ENCODE measurements at places on chromosomes 1 and 21.

GRCh38 chr1:154157520-154158306 lies 2.8 kb upstream of the NUP210L start:
- peak; percentile 54 for DNase-seq

DNA sequence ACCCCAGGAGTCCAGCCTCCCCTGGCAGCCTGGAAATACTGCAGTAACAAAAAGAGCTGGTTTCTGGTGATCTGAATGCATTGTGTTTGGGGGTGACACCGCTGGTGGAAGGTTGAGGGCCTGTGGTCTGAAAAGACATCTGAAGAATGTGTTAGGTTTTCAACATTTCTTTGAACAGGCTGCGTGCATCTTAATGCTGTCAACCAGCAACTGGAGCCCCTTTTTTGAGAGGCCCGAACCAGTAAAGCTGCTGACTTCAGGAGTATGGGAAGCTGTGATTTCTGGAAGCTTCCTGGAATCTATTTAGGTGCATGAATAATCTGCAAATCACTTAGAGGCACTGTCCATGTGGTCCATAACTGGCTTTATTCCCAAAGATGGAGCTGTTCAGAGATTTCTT lies 17.0 kb downstream of the ATP5PO start:
- no peak for DNase-seq

- no peak for DNase-seq
Observed at GRCh38 chr1:244341455-244342450, 110.0 kb downstream of the ADSS2 start.

- no peak for DNase-seq
Observed at GRCh38 chr21:14271641-14272040, 55.7 kb downstream of the RBM11 start.

GRCh38 chr1:159146980-159147379 lies 24.4 kb upstream of the CADM3 start:
- no peak for DNase-seq

GRCh38 chr1:147669469-147670318 lies 630 bp downstream of the ACP6 start:
- peak; percentile 33 for DNase-seq

GRCh38 chr1:185368313-185368855 lies 51.3 kb upstream of the IVNS1ABP start:
- no peak for DNase-seq

GRCh38 chr1:110390096-110390495 lies 730 bp downstream of the SLC16A4 start:
- no peak for DNase-seq

DNA sequence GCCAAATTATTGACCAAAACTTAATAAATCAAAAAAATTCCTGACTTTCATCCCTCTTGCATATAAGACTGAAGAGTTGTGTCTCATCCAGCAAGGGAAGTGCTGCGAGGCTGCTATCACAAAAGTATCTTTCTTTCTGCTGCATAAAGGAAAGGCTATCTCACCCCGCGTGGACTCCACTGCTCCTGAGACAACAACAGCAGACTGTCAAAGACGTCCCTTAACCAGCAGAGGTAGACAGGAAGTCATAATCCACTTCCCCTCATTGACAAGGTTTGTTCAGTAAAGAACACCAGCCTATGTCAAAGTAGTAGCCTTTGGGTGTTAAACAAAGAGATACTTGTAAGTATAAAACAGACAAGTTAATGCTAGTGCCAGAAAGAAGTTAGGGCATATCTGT lies 29.4 kb downstream of the VPS26C start:
- DNase-seq: no peak

GRCh38 chr1:156508955-156509234 lies 8.3 kb upstream of the MEF2D start:
- no peak for DNase-seq

DNA sequence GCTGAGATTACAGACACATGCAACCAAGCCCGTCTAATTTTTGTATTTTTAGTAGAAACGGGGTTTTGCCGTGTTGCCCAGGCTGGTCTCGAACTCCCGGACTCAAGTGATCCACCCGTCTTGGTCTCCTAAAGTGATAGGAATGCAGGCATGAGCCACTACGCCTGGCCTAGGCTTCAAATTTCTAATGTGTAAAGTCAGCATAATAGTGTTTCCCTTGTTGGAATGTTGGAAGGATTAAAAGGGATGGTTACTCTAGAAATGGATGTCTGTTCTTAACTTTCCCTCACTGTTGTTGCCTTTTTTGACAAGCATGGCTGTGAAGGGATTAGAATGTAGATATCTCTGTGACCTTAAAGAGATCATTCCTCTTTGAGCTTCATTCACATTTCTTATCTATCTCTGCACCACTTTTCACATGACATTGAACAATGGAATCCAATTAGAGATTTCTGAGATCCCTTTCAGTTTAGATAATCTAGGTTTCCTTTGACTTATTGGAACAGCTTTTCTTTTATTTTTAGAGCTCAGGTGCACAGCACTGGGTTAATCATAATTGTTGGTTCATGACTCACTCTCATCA lies 33.7 kb downstream of the NFASC start:
- no peak for DNase-seq

- no peak for DNase-seq
Observed at GRCh38 chr1:208601561-208601960, 357.4 kb upstream of the PLXNA2 start.

DNA sequence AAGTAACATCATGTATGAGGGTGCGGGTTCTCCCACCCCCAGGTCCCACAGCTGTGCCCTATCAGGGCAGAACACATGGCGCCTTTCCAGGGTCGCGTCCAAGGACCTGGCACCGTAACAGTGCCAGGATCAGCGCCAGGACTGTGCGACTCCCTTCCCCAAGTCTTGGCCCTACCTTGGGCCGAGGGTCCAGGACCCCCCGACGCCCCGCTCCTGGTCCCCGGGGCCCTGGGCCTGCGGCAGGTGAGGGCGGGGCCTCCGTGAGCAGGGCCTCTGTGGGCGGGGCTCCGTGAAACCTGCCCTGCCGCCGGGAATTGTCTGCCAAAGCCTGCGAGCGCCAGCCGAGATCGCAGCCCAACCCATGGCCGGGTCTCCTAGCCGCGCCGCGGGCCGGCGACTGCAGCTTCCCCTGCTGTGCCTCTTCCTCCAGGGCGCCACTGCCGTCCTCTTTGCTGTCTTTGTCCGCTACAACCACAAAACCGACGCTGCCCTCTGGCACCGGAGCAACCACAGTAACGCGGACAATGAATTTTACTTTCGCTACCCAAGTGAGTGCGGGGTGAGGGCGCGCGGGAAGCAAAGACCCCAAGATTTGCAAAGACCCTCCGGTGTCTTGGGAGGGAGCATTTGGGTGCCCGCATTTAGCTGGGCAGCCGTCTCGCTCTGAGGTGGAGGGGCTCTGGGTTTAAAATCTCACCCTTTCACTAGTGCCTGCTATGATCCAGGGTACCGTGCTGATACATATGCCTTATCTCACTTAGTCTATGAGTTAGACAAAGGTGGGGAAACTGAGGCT lies at the start of gene RHBG:
Gene RHBG (plus strand): TSS at position 323 of the 796 bp plus-strand sequence. CDS start 39 bp downstream, at position 362.
- no peak for DNase-seq

GRCh38 chr21:40118527-40118926 lies 251.3 kb downstream of the PCP4 start:
- DNase-seq: no peak

DNA sequence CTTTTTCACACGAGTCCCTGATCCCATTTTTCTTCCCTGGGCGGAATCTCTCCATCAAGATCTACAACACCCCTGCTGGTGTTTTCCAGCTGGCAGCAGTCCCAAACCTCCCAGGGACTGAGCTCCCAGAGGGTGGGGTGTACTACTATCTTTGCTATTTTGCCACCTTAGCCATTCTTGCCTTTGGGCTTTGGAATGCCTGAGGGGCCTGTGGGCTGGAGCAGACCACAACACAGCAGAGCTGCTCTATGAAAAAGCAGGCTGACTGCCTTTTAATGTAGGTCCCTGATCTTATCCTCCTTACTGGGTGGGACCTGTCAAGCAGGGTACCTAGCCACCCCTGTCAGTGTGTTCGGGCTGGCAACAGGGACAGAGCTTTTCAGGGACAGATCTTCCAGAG lies 91.9 kb downstream of the KCNT2 start:
- DNase-seq: no peak

DNA sequence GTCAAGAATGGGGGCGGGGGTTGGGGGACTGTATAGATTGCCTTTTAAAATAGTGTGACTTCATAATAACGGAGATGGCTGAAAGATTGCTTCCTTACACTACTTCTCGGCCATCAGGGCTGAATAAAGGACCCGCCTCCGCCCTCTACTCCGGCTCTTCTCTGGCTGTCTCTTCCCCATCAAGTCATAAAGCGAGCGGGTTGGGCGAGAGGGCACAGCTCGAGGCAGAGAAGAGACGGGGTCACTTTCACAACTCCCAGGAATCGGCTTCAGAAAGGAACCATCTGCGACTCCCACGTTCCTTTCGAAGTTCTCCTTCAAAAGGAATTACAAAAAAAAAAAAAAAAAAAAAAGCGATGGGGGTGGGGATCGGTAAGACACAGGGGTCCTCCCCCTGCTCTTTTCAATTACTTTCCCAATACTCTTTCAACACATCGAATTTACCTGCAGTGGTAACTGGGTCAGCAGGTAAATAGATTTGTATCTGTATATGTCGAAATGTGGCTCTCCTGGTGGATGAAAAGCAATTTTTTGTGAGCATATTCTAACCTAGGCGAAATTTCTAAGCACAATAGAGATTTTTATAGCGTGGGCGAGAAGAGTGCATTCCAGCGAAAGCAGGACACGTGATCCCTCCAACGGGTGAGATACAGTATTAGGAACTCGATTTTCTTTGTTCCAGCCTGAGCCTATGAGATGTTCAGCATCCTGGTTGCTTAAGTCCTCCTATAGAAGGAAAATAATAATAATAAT lies 2.0 kb downstream of the LRRC7 start:
- no peak for DNase-seq

DNA sequence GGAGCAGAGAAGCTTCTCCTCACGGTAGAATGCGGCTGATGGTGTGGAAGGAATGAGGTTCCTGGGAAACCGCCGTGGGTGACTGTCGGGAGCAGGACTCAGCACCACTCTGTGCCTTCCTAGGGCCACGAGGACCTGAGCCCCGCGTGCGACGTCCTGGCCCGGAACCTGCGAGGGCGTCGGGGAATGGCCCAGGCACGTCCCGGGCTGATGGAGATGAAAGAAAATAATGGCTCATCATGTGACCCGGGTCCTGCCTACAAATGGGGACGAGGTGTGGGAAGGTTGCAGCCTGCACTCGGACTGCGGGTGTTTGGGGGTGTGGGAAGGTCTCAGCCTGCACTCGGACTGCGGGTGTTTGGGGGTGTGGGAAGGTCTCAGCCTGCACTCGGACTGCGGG lies 25.1 kb upstream of the TTLL10 start:
- no peak for DNase-seq

GRCh38 chr1:76262601-76263000 lies 188.1 kb downstream of the ST6GALNAC3 start:
- DNase-seq: no peak

- no peak for DNase-seq
Observed at GRCh38 chr1:220300442-220301121, 28.3 kb upstream of the RAB3GAP2 start.

DNA sequence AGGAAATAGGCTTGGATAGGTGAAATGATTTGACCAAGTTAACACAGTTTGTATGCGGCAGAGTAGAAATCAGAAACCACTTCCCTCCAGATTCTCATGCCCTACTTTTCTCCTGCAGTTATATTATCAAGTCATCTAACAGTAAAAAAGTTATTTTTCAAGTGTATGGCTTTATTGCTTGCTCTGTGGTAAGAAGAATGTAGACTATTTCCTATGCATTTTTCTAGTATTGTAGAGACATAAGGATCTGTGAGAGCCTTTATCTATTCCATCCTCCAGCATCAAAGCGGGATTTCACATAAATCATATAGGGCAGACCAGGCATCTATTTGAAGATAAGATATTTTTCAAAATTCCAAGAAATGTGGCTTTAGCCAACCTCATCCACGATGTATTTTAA lies 208.5 kb downstream of the TTLL7 start:
- no peak for DNase-seq

DNA sequence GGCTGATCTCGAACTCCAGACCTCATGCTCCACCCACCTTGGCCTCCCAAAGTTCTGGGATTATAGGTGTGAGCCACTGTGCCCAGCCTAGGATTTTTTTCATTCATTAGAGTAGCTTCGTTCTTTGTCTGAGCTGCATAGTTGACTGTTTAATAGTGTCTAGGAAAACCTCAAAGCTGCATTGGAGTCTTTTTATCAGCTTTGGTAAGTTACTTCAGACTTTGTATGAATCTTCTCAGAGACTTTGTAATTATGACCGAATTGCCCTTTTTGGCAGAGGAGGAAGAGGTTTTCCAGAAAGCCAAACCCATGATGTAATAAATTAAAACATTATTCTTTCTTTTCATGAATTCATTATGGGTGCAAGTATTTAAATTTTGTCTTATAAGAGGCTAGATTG lies 5.1 kb downstream of the DNAJB4 start:
- no peak for DNase-seq

- DNase-seq: no peak
Observed at GRCh38 chr1:156367383-156368156, 1.4 kb upstream of the RHBG start.

GRCh38 chr21:42505090-42505726 lies 8.4 kb upstream of the SLC37A1 start:
- no peak for DNase-seq

- no peak for DNase-seq
Observed at GRCh38 chr1:32877211-32878110, 6.7 kb upstream of the FNDC5 start.

GRCh38 chr1:203354246-203354645 lies 3.3 kb upstream of the FMOD start:
- no peak for DNase-seq

DNA sequence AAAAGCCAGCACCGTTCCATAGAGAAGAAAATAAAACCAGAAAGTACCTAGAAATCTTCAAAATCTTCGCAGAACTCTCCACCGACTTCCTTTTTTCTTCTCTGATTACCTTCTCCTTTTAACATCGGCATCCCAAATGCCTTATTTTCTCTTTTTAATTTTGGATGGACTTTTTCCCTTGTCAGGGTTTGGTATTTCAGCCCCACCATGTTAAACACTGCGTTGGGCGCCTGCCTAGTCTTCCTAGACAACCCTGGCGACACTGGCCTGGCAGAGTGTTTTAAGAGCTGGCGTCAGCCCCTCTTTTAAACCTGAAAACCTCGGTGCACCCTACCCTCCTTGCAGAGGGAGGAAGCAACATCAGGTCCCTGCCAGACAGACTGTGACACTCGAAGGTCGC lies 66.0 kb upstream of the EFHD2 start:
- no peak for DNase-seq

DNA sequence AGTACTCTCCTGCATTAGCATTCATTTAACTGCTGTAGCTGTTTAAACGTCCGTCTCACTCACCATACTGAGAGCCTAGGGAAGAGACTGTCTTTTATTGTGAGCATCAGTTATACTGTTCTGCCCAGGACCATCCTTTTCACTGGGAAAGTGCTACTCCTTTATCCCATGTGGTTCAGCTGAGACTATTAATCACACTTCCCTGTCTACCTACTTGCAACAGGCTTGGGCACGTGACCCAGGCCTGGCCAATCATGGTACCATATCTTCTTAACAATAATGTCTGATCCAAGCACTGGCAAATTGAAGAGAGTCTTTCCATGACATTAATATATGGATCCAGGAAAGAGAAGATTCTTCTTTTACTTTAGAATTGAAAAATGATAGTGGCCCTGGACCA lies 108.1 kb downstream of the TM2D1 start:
- no peak for DNase-seq

GRCh38 chr1:183319051-183319450 lies 99.1 kb downstream of the NMNAT2 start:
- DNase-seq: no peak

Data from stimulated activated CD4-positive, alpha-beta T cell treated with anti-CD3 and anti-CD28 coated beads, Interleukin-2, amount 100 ng/mL, for 48 hours (primary cell).